ENCODE measurements at places on chromosomes 7 and 10.

DNA sequence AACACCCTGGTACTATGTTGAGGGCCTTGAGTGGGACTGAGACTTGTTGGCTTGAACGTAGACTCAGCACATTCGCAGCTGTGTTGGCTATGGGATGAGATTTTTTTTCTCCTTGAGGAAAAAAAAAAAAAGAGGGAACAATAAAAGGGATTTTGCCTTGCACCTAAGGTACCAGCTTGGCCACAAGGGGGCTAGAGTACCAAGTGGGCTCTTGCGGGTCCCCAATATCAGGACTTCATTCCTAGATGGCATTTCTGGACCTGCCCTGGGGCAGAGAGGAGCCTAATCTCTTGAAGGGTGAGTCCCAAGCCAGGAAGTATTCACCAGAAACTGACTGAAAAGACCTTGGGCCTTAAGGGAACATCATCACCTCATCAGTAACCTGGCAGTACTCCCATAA lies 1083.6 kb upstream of the PHF14 start:
- no peak for DNase-seq

DNA sequence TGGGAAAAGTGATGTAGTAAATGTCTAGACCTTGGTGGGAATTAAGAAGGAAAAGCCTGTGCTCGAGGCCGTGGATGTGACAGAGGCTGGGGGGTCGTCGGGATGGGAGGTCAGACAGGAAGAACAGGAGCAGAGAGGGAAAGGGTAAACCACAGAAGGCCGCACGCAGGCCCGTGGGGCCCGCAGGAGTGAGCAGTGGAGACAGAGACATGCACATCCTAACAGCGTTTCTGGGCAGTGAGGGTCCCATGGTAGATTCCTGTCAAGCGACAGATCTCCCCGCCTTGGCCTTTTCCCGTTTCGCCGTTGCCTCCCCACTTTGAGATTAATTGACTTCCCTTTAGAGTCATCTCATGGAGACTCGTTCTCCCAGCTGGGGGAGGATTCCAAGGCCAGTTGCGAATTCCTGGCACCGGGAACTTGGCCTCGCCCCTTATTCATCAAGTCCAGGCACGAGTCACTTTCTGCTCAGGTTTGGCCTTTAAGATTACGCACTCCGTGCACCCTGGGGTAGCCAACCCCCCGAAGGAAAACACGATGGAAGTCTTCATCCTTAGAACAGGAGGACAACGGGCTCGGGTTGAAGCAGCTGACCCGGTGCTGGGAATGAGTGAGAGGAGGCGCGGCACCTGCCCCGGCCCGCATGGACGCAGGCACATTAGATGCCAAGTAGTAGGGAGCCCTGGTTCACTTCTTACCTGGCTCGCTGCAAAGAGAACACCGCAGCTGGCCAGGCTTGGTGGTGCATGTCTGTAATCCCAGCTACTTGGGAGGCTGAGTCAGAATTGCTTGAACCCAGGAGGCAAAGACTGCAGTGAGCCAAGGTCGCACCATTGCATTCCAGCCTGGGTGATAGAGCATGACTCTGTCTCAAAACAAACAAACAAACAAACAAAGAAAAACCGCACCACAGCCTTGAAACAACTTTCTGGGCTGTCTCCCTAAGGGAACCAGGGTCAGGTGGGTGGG lies 315.2 kb upstream of the SHH start:
- no peak for DNase-seq

DNA sequence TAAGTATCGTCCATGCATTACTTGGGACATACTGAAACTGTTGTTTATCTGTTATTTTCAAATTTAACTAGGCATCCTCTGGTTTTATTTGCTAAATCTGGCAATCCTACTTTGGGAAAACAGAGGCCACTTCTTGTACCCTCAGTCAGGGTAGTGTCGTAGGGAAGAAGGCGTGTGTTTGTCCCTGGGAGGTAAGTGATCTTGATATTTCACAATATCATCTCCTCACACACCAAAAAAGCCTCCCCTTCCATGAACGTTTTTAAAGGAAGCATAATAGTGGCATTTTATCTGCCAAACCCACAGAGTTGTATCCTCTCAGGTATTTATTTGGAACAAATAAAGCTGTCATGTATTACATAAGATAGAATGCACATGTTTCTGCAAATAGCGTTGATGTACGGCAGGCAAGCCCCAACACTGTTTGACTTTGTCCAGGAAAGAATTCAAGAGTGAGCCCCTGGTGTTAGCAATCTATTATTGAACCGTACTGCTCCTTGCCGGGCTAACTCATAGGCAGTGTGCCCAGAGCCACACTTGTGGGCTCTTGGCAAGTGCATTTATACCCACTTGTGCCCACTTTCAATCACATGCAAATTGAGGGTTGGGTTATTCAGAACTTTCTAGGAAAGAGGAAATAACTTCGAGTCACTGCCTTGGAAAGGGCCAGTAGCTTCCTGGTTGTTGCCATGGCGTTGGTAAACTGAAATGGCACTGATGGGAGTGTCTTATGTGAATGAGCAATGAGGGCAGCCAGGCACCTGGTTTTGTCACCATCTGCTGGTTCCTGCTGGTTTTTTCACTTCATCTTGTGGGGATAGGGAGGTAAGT lies 266.0 kb downstream of the USP6NL start:
- peak; percentile 29 for DNase-seq

- no peak for DNase-seq
Observed at GRCh38 chr10:89069589-89069988, 79.0 kb downstream of the FAS start.
